ENCODE measurements at places on chromosomes 7 and 10.

DNA sequence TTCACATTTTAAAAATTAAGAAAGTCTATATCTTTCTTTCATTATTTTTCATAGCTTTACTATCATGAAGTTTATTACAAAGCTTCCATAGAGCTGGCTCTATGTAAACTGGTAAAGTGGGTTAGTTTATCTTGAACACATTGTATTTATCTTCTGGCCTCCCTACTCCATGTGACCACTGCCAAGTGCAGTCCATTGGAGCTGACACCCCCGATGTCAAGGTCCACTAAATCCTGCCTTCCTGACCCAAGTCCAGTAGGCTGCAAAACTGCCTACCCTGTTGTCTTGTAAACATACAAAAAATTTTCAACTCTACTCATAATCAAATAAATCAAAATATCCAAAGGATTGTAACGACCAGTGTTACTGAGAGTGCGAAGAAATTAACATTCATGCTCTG lies 10.2 kb downstream of the DNAJC12 start:
- H3K27ac ChIP-seq = no peak overlapping the region
- H3K4me3 ChIP-seq = no peak overlapping the region
- no peaks in the 10 kb centered on the region for H3K4me1 ChIP-seq
- no peaks in the 10 kb centered on the region for H3K27me3 ChIP-seq
- no peaks in the 10 kb centered on the region for H3K36me3 ChIP-seq

DNA sequence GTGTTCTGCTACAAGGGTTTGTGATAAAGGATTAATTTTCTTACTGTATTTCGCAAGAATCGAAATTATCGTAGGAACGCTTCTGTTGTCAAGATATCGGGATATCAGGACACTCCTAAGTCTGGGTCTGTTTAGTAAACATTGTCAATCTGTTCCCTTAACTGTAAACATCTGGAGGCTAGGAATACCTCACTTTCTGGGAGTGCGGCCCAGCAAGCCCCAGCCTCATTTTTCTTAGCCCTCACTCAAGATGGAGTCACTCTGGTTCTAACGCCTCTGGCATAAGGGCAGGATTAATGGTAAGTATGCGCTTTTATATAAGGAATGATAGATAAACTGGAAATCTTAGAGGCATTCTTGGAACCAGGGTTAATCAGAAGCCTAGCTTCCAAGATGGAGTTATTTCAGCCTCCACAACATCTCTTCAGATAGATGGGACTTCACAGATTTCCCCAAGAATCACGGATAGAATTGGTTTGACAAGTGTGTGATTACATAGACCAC lies 30.1 kb upstream of the CCL24 start:
- H3K4me1 ChIP-seq = no peaks in the 10 kb centered on the region
- H3K27me3 ChIP-seq = no peaks in the 10 kb centered on the region
- H3K27ac ChIP-seq = no peak overlapping the region
- no peaks in the 10 kb centered on the region for H3K36me3 ChIP-seq
- H3K4me3 ChIP-seq = no peak overlapping the region

DNA sequence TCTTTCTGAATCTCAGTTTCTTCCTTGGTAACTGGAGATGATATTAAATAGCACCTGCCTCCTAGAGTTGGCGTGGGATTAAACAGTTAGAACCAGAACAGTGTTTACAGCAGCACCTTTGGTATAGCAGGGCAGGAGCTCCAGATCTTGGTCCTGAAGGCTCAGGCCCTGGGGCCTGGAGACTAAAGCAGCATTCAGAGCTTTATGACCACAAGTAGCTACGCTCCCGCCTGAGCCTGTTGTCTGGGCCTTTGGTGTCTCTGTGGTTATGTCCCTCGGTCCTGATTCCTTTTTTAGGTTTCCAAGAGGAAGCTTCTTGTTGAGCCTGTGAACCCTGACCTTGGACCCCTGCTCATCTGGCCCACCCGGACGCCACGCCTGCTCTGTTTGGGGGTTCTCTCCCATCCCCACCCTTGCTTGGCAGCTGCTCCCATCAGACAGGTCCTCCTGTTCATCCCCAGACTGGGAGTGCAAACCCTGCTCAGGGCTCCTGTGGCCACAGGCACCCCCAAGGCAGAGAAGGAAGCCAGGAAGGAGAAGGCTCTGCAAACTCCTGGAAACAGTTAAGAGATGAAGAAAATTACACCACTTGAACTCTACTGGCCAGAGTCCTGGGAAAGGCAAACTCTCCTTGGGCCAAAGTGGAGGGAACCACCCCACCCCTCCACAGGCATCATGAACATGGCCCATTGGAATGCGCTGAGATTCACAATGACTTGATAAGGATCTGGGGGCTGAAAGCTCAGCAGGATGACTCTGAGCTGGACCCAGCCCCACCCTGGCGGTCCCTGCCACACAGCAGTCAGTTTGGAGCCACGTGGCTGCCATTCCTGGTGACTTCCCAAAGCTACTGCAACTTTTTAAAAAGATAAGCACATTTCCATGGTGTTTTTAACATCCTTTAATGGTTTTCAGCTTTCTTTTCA lies 50.1 kb upstream of the TMEM72 start:
- H3K36me3 ChIP-seq = no peaks in the 10 kb centered on the region
- DNase-seq = no peak
- no peak overlapping the region for H3K4me3 ChIP-seq
- peaks cover 14% of the 10 kb centered on the region for H3K4me1 ChIP-seq

DNA sequence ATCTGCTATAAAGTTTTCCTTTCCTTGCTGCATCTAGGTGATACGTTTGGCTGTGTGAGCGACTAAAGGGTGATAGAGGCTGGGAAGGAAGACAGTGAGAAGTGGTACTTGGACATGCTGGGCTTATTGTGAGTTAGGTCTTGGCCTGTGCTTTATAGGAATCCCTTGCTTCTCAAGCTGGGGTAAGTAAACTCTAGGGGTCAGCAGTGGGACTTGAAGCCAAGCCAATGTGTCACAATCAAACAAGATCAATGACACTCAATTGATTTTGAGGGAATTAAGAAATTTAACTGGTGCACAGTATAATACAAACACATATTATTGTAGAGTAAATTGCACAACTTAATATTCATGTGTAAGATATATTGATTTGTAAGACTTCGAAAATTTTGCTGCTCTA lies 155.8 kb upstream of the AOAH start:
- DNase-seq = no peak
- H3K27ac ChIP-seq = no peak overlapping the region
- no peaks in the 10 kb centered on the region for H3K4me1 ChIP-seq

- H3K4me3 ChIP-seq = no peak overlapping the region
- no peaks in the 10 kb centered on the region for H3K36me3 ChIP-seq
- no peak for DNase-seq
- no peak overlapping the region for H3K27ac ChIP-seq
- H3K4me1 ChIP-seq = no peaks in the 10 kb centered on the region
Measured at GRCh38 chr10:33276282-33276923, 58.1 kb downstream of the NRP1 start.

DNA sequence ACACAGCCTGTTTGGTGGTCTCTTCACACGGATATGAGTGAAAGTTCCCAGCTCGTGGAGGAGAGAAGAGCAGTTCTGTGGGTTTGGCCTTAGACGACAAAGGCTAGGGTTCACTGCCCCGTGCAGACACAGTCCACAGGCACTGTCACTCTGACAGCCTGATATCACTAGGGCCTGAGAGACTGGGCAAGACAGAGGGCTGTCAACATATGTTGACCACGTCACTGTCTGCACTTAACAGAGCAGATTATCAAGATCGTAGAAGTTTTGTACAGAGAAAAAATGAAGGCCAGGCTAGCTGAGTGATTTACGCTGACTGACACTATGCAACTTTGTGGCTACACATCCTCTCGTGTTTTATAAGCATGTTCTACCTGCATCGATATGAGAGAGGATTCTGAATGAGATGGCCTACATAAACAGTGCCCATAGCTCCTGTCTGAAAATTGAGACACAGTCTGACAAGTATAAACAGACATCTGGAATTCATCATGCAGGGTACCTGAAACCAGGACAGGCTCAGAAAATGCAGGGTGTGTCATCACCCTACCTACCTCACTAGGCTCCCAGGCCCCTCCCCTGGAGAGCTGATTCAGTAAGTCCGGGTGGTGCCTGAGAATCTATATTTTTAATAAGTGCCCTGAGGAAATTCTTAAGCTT lies 120.0 kb downstream of the SGMS1 start:
- H3K4me1 ChIP-seq = peaks cover 13% of the 10 kb centered on the region
- no peaks in the 10 kb centered on the region for H3K27me3 ChIP-seq
- H3K36me3 ChIP-seq = no peaks in the 10 kb centered on the region
- no peak for DNase-seq
- H3K4me3 ChIP-seq = no peak overlapping the region

DNA sequence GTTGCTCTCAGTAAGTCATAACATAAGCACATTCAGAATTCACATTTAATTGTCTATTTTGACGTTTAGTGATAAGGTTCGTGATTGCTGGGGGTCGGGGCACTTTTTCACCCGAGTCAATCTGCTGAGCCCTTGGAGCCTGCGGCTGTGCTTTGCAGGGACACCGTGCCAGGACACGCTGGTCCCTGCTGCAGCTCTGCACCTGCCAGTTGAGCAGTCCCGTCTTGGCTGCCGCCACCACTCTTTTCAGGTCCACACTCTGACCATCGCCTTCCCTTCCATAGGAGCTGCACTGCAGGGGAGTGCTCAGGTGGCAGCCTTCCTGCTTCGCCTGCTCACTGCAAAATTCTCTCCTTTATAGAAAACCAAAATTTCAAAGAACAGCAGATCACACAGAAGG lies 36.4 kb downstream of the CUL1 start:
- H3K4me3 ChIP-seq = no peak overlapping the region
- no peak overlapping the region for H3K27ac ChIP-seq
- no peak for DNase-seq
- H3K4me1 ChIP-seq = no peaks in the 10 kb centered on the region
- H3K36me3 ChIP-seq = peaks cover 13% of the 10 kb centered on the region

- H3K4me3 ChIP-seq = no peak overlapping the region
- no peak for DNase-seq
- peak overlapping the region; percentile 27 for H3K27ac ChIP-seq
- peaks cover 28% of the 10 kb centered on the region for H3K4me1 ChIP-seq
- no peaks in the 10 kb centered on the region for H3K27me3 ChIP-seq
Measured at GRCh38 chr10:80452069-80452468, 2.0 kb upstream of the TSPAN14 start.

GRCh38 chr10:49049660-49050059 lies 65.7 kb downstream of the VSTM4 start:
- no peaks in the 10 kb centered on the region for H3K36me3 ChIP-seq
- H3K27me3 ChIP-seq = no peaks in the 10 kb centered on the region

DNA sequence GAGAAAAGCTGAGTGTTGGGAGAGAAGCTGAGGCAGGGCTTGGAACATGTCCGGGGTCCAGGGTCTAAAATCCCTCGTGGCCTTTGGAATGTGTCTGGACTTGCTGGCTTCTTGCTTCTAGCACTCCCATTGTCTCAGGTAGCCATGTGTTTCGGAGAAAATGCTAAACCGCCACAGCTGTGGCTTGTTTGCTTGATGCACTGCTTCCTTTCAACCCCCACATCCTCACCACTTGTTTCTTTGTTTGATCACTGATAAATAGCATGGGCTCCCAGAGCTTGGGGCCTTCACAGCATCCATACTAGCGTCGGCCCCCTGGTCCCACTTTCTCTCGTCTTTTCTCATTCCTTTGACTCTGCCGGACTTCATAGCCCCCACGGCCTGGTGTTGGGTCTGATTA lies 102.7 kb downstream of the ANKRD26 start:
- H3K4me3 ChIP-seq = no peak overlapping the region
- H3K36me3 ChIP-seq = no peaks in the 10 kb centered on the region
- DNase-seq = no peak
- H3K27ac ChIP-seq = no peak overlapping the region

All from B cell (primary cell).